ENCODE measurements at places on chromosomes 2 and 18.

GRCh38 chr2:149056541-149057255 is 18.2 kb downstream of the LYPD6B start:
- DNase-seq: no peak

- peak; percentile 23 for DNase-seq
Measured at GRCh38 chr2:123771928-123772632, 253.0 kb upstream of the CNTNAP5 start.

GRCh38 chr2:137975280-137976271 is 11.3 kb downstream of the HNMT start:
- DNase-seq: no peak

DNA sequence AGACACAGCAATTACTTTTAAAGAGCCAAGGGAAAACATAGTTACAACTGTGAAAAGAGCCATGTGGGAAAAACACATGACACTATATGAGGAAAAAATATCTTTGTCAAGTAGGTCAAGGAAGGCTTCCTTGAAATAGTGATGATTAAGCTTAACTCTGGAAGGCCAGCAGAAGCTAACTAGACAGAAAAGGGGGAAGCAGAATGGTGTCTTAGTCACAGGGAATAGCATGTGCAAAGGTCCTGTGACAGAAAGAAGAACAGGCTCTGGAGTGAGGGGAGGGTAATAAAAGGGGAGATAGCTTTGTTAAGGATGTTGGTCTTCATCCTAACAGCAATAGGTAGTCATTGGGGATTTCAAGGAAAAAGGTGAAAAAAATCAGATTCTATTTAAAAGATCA is 64.0 kb downstream of the ARHGAP25 start:
- no peak for DNase-seq

DNA sequence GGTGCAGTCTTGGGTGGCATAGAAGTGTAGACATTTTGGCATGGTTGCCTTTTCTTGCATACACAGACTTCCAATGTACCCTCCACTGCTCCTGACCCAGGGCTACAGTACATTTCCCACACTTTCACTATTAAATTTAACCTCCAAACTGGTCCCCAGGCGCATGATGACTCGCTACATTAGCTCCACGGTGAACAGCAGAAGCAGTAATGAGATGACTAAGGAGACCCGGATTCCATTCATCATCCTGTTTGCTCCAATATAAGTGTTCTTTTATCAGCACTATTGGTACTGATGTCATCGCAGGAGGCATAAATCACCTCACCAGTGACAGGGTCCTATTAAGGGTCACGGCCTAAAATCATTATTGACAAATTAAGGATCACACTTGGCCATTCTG is 316.5 kb downstream of the EN1 start:
- DNase-seq: no peak

DNA sequence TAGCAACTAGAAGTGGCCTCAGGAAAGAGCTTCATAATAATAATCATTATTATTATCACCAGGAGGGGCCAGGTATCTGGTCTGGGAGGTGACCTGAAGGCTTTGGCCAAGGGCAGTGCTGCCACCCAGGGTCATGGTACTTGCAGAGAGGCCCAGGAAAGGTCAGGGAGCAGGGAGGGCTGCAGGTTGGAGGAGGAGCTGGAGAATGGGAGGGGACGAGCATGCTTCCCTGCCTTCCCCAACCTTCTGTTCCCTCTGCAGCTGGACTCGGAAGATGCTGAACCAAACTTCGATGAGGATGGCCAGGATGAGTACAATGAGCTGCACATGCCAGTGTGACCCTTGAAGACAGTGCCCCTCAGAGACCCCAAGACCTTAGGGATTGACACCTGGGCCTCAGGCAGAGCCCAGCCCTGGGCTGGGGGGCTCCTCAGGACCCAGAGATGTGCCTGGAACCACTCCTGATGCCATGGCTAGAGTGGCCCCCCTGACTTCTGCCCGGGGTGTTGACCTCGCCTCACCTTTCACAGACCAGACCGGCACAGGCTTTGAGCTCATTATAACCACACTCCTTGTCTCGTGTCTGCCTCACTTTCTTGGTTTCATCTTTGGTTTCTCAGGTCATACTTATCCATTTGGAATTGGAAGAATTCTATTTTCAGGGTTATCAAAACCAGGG is 14.1 kb downstream of the SLC4A3 start:
- no peak for DNase-seq

- DNase-seq: no peak
Measured at GRCh38 chr2:66766582-66766981, 331.7 kb downstream of the MEIS1 start.

DNA sequence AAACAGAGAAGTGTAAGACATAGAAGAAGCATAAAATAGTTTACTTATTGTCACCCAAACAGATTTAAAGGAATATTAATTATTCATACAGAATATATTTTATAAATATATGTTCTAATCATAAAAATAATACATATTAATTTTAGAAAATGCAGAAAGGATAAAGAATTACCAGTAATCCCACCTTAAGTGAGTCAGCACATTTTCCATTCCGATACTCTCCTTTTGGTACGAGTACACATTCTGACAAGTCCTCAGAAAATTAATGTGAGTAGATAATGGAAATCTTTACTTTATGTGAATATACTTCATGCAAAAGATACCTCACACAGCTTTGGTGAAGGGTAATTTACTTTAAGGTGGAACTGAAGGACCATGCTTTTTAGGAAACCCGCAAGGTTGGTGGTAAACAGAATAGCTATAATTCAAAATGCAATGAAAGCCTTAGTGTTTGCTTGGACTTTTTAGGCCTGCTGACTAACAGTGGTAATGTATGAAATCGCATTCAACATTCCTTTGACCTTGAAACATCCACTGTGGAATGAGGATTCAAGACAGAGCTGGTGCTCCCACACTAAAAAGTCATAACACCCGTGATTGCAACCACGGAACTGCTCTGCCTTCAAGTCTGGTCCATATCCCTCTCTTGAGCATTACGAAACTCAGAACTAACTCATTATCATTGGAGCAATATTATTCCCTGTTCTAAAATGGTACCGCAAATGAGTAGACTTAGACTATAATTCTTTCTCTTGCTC is 28.1 kb upstream of the HTR2B start:
- DNase-seq: no peak

DNA sequence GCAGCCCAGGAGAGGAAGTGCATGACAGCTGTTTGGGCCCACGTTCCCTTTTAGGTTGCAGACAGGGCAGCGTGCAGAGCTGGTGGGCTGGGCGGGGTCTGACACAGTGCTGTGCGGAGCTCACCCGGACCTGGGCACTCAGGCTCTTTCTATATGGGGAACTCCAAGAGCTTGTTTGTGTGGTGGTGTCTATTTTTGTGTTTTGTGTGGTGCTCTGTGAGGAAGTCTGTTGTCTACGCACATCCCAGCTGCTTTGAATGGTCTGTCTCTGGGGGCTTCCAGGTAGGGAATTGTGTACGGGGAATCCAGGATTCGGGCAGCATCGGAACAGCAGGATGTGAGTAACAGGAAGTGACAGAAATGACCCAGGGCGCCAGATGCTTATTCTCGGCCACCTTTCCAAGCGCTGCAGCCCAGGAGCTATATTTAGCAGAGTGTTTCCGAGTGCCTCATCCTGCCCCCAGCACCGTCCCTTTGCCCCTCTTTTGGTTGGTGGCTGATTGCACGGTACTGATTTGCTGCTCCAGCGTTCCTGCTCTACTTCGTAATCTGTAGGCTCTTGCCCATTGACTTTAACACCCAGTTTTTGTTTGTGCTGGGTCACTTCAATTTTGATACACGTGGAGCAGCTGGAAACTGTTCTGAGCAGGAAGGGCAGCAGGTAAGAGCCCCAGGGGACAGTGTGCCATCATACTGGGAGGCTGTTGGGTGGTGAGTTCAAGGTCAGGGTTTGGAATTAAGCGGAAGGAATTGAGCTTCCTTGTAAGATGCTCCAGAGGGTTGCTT is 64.7 kb downstream of the DGKD start:
- DNase-seq: no peak

DNA sequence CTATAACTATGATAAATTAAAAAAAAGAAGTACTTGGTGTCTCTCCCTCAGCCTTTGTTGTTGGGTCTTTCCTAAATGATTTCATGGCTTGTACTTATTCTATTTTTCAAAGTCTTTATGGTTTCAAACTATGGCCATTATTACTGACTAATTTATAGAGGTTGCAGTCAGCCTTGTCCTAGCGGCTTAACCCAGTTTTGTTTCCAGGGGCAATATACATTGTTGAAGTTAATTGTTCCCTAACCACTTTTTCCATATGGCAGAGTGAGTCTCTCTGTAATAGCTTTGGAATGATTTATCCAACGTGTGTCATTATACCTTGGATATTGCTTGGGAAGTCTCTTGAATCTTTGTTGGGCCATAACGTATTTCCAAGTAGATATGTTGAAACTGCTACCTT is 408.8 kb downstream of the HRH4 start:
- DNase-seq: no peak

DNA sequence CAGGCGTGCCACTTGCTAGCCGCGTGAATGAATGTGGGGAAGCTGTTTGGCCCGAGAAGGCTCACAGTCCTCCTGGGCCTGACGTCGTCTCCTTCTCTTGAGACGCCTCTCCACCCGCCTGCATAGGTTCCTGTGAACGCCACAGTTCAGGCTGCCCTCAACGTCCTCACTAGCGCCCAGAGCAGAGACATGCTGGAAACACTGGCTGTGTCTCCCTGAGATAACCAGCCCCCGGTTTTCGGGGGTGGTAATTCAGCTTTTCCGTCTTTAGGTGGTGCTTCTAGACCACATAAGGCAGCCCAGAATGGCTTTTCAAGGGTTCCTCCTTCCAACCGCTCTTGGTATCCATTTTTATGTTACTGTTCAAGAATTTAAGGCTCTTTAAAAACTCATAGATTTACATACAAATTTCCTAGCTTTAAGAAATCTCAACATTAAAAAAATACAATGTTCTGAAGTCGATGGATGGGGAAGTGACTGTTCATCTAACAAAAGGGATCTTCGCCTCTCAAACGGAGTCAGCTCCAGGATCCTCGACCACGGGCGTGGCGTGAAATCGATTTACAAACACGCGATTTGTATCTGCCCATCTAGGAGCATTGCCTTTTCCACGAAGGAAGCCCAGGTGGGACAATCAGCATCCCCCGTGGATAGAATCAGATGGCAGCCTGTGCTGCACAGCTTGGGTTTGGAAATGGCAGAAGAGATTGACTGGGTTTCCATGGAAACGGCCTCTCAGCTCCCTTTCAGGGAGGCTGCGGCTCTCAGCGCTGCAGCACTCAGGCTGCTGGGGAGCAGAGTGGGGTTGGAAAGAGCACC is 110.6 kb upstream of the PXDN start:
- DNase-seq: peak; percentile 15

- no peak for DNase-seq
Measured at GRCh38 chr2:19796035-19796695, 105.6 kb downstream of the TTC32 start.

DNA sequence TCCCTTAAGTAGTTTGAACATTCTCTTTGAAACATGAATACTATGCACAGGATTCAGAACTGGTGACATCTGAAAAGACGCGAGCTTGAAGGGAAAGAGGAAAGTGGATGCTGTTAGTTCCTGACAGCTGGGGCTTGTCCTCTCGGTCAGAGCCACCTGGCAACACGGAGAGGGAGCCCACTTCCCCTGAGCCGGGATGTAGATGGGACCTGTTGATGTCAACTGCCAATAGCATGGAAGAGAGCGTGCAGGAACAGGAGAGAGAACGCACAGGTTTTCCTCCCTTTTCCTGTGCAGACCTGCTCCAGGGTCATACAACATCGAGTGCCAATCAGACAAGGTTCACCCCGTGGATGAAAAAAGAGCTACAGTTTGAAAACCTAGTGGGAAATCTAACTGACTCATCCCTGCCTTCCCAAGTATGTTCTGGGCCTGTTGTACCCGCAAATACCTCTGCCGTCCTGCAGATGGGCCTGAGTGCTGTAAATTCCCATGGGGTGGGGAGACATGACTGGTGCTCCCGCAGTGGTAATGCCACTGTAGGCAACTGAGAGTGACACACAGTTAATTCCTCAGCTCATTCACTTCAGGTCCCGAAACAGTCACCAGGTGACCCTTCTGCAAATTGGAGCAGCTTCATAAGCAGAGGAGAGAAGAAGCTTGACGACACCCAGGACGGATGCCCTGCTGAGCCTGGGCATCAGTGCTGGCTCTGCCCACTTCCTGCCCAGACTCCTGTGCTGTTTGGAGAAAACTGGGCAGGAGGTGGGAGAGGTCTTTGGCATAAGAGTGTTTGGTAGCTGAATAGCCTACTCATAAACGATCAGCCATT is 13.9 kb upstream of the MBP start:
- no peak for DNase-seq

DNA sequence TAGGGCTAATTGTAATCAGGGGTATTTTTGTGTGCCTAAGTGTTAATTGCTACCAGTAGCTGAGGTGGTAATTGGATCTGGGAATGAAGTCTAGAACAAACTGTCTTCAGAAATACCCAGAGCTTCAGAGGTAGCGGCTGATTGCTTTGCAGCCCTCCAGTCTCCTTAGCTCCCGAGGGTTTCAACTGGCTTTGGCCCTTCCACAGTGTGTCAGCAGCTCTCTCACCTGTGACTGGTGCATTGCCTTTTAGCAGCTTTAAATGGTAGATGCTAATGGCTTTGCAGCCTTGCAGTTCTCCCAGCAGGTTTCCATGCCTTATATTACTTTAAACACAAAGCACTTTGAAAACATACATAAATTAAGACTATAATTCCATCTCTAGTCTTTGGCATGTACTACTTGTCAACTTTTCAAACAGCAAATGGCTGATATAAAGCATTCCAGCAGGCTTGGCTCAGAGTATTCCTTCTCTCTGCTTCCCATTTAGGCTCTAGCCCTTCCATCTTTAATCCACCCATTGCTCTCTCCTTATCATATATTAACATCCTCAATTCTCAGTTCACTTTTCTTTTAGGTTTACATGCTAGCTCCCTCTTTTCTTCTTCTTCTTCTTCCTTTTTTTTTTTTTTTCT is 156.4 kb upstream of the GALNT13 start:
- DNase-seq: no peak

DNA sequence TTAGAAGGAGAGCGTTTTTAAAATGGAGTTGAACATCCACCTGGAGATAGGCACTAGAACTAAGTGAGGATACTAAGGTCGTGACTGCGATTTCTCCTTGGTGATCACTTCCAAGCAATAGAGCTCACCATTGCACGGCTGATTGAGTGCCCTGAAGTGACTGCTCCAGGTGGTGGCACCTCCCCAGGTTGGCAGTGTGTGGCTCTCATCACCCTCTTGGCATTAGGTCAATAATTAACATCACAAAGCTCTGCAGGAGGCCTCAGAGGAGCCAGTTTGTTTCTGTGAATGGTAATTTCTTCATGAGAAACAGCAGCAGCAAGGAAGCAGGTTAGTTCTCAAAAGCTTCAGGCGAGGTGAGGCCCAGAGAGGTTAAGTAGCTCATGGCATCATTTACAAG is 259.6 kb downstream of the CLIP4 start:
- DNase-seq: no peak

GRCh38 chr2:233768076-233768475 is 8.0 kb downstream of the UGT1A1 start:
- no peak for DNase-seq

GRCh38 chr2:149200109-149200520 is 130.3 kb upstream of the LYPD6 start:
- DNase-seq: no peak

DNA sequence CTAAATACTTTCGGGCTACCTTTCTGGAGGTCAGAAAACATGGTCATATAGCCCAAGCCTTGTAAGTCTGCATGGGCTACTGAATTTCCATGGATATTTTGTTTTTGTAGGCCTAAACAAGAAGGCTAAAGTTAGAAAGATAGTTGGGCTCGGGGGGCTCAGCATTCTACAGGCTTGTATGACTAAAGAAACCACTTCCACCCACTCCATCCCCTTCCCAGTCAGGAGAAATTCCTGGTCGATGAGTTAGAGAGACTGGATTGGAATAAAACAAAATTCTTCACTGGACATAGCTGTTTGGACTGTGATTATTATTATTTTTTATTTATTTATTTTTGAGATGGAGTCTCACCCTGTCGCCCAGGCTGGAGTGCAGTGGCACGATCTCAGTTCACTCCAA is 539.4 kb upstream of the TNP1 start:
- DNase-seq: no peak
